ENCODE measurements at places on chromosomes 1 and 21. TPM values are rescaled to one million over a fixed set of nuclear protein-coding genes. Genes with fewer than 3 reads are reported as not detected.

The HSPB7 gene
- not detected for total RNA-seq

The MAP3K7CL gene
- 7.7 TPM for total RNA-seq

The GJB4 gene
- not detected for total RNA-seq

- DNase-seq = no peak
These were observed 29.1 kb upstream of the SCCPDH start for GRCh38 chr1:246695136-246695535.

DNA sequence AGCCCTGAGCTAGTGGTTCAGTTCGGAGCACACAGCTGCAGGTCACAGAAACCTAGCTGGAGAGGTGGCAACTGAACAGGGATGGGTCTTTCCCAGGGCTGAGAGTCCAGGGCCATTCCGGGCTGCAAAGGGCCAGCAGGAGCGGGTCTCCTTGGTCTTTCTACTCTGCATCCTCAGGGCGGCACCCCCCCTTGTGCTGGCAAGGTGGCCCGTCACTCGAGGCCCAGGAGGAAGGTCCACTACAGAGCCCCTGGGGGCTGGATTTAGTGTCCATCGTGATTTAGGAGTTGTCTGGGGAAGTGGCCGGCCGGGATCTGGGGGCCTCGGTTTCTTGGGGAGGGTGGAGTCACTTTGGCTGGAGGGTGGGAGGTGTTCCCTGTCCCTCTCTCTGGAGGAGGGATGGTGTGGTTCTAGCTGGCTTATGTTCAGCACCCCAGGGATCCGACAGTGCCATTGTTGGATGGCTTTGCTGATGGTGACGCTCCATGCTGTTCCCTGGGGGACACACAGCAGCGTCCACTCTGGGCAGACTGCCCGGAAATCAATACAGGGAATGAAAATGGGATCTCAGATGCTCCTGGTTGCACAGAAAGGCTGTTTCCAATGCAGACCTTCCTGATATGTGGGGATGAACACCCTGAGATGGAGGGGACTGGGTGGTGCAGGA is 64.4 kb downstream of the UMODL1 start:
- DNase-seq = no peak

DNA sequence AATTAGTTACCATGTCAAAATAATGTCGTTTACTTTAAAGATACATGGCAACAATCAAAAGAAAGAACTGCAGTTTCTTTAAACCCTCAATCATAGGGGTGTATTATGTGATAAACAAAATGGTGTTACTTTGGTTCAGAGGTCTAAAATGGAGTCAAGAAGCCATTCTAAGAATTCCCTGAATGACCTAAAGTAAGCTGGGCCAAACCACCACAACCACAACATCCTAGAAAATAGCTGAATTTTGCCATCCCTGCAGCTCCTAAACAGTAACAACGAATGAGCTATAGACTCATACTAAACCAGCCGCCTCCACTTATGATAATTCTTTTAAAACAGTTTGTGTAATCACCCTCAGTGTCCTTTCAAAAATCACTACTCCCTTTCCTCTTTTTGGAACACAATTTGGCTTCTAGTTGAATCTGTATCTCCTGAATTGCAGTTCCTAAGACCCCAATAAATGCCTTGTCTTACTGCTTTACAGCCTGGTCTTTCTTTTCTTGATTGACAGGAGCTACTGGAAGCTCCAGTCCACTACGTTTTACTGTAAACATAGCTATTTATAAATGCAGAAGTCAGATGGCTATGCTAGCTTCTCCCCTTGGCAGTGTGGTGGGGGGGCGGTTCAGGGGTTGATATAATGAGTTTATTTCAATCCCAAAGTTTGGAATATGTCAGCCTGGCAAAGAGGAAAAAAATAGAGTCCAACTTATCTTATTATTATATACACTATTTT is 84.3 kb downstream of the PLPPR4 start:
- no peak for DNase-seq

DNA sequence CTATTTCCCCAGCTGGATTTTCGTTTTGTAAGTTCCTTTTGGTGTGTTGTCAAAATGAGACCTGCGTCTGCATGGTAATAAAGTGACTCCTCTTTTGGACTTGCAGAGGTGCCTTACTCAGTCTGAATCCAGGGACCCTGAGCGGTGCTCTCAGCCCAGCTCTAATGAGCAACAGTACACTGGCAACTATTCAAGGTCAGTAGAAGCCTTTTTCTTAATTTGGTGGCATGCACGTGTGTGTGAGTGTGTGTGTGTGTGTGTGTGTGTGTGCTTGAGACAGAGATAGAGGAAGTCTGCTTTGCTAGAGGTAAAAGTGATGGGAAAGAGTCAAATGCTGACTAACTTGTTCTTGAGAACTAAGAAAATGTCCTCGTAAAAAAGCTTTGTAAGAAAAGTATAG is 105.4 kb downstream of the CD247 start:
- no peak for DNase-seq

- no peak for DNase-seq
These were observed 123.4 kb downstream of the SIK1 start for GRCh38 chr21:43303275-43304178.

Measured in activated CD4-positive, alpha-beta memory T cell treated with anti-CD3 and anti-CD28 coated beads, Interleukin-2, amount 10 ng/mL, durations not matched to agents 7 days and 5 days (primary cell).